ENCODE measurements at places on chromosomes 3 and 15. TPM values are rescaled to one million over a fixed set of nuclear protein-coding genes. Genes with fewer than 3 reads are reported as not detected.

The EPM2AIP1 gene
- total RNA-seq, result 20.5 TPM

The SLC51B gene
- not detected for total RNA-seq

The PEX5L gene
- not detected for total RNA-seq

The VGLL3 gene
- 170 TPM for total RNA-seq

The NMNAT3 gene
- total RNA-seq, result 2.0 TPM

The AQP9 gene
- total RNA-seq, result not detected

The SLC28A1 gene
- not detected for total RNA-seq

The THPO gene
- not detected for total RNA-seq

The NUTM1 gene
- total RNA-seq, result not detected

The TMEM87A gene
- total RNA-seq, result 48.4 TPM

The ZNF385D gene
- 1.2 TPM for total RNA-seq

The PARP16 gene
- 8.2 TPM for total RNA-seq

The SOX14 gene
- not detected for total RNA-seq

The IL12A gene
- total RNA-seq, result 1.9 TPM

The HCLS1 gene
- 0.82 TPM for total RNA-seq

The CTXND1 gene
- not detected for total RNA-seq

The C3orf49 gene
- not detected for total RNA-seq

The KY gene
- total RNA-seq, result 0.18 TPM

The GOLGA8G gene
- total RNA-seq, result not detected

The LRRC34 gene
- 2.2 TPM for total RNA-seq

The EEFSEC gene
- total RNA-seq, result 20.8 TPM

The GBE1 gene
- 53.8 TPM for total RNA-seq

The EHD4 gene
- 23.2 TPM for total RNA-seq

The LRRIQ4 gene
- total RNA-seq, result not detected

The SH2D7 gene
- total RNA-seq, result not detected

The TRPC1 gene
- 15.1 TPM for total RNA-seq

The GATA2 gene
- 0.44 TPM for total RNA-seq

The LDHAL6B gene
- not detected for total RNA-seq

The ALG1L2 gene
- total RNA-seq, result not detected

The ADGRG7 gene
- not detected for total RNA-seq

The SPTBN5 gene
- 2.2 TPM for total RNA-seq

The ECE2 gene
- not detected for total RNA-seq

The IL5RA gene
- not detected for total RNA-seq

The CYP19A1 gene
- not detected for total RNA-seq

The GOLGA8J gene
- total RNA-seq, result not detected

The GOLGA6D gene
- total RNA-seq, result 0.15 TPM

The AMT gene
- 6.0 TPM for total RNA-seq

The WNT5A gene
- 11.6 TPM for total RNA-seq

The IMPG2 gene
- 0.80 TPM for total RNA-seq

The CKMT1A gene
- total RNA-seq, result not detected

The SLC12A1 gene
- total RNA-seq, result not detected

The SAXO2 gene
- 5.1 TPM for total RNA-seq
